ENCODE measurements at places on chromosomes 4 and X.

DNA sequence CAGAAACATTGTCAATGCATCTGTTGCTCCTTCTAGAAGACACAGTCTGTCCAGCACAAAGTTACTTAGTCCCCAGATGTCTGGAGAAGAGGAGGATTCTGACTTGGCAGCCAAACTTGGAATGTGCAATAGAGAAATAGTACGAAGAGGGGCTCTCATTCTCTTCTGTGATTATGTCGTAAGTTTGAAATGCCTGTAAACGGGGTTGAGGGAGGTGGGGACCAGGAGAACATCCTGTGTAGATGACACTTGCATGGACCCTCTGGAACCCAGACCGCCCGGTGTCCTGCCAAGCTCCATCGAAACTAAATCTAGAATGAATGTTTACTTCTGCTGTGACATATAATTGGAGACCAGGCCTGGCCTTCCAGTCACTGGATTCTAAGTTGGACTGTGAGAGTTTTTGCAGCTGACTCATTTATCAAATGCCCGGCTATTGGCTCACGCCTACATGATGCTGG is 45.0 kb upstream of the MSANTD1 start:
- DNase-seq, result no peak

- DNase-seq, result no peak
These were observed 1.5 kb downstream of the P2RY8 start for GRCh38 chrX:1535241-1536041.

GRCh38 chr4:53575552-53575951 is 15.7 kb downstream of the LNX1 start:
- DNase-seq, result no peak

DNA sequence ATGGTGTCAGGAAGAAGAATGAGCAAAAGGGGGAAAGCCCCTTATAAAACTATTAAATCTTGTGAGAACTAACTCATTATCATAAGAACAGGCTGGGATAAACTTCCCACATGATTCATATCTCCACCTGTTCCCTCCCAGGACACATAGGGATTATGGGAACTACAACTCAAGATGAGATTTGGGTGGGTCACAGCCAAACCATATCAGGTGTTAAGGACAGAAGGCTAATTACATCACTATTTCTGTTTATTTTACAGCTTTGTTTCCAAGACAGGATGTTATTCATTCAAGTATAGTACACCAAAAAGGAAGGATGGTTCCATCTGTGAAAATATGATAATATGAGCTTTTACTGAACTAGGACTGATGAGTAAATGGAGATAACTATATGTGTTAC is 63.7 kb upstream of the ARSJ start:
- no peak for DNase-seq

- DNase-seq, result no peak
These were observed 72.7 kb upstream of the BOD1L1 start for GRCh38 chr4:13700021-13700857.

DNA sequence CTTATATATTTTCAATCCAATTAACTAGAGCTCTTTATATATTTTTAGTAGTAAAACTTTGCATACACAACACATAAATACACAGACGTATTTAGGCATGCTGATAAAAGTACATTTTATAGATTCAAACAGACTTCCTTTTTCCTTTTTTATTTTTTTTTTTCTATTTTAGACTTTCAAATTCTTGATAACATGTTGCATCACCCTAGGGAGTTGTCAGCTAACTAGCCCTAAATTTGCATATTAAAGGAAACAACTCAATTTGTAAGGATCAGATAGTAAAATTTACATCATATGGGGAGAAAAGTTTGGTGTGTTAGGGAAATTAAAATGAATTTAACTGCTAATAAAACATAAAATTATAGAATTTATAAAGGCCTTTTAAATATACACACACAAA is 47.4 kb upstream of the APOOL start:
- DNase-seq, result no peak

GRCh38 chrX:87525771-87526229 is 8.2 kb downstream of the KLHL4 start:
- no peak for DNase-seq

- no peak for DNase-seq
These were observed 385.6 kb upstream of the FGF16 start for GRCh38 chrX:77061545-77061944.

DNA sequence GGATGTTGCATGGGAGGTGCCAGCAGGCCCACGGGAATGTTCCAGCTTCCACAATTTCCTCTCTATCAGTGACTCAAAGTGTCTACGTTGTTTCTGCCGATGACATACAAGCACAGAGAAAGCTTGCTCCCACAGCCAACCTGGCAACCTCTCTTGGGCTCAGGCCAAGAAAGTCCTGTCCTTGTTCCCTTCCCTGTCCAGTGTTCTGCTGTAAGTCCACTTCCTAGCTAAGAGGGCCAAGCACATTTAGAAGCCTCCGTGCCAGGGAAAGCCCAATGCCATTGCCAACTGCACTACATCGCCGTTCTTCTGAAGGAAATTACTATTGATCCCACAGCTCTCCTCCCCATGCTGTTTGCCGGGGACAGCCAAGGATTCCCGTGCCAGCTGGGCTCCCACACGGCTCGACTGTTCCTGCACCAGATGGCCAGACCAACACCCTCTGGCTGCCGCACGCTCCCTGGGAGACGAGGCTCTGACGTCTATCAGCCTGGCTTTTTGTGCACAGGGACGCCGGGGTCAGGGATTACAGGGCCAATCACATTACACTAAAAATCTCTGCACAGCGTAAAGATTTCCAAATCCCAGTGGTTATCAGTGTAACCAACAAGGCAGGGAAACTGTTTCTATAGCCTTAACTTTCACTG is 284.0 kb downstream of the BCOR start:
- DNase-seq, result no peak

DNA sequence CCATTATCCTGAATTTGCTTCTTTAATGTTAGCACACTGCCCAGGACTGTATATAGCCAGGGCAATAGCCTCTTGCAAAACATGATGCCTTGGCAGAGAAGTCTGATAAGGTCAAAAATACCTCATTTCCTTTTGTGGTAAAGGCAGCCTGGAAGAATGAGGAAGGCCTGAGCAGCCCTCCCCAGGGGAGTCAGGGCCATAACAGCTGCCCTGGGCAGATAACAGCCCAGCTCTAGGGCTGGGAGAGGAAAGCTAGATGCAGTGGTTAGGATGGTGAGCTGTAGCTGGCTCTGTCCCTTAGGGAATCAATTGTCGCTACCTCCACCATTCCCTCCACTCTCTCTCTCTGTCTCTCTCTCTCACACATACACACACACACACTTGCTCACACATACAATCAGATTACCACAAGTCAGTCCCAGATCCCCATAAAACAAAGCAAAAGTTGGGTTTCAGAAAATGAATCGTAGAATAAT is 29.2 kb downstream of the EFHC2 start:
- DNase-seq, result no peak

GRCh38 chrX:18898492-18898891 is 85.4 kb downstream of the PHKA2 start:
- DNase-seq, result no peak

DNA sequence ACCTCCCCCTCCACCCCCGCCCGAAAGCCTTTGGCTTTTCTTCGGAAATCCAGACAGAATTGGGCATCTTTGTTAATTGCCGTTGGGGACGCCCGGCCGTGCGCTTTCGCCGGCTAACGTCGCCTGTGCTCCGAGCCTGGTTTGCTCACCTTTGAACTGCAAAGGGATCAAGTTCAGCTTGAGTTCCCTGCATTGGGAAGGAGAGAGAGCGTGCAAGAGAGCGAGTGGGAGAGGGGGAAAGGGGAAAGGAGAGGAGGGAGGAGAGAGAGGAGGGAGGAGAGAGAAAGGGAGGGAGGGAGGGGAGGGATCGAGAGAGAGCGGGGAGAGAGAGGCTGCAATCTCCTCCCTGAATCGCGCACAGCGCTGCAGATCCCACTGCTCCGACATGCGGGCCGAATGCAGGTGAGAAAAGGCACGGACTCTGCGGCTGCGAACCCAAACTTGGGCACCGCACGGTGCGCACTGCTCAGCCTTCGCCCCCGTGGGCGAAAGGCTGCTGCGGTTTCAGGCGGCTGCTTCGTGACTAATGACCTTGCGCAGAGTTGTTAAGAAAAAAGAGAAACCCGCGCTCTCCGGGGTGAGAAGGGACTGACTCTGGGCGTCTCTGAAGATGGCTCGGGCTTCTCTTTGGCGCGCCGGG is at the start of gene PCDH7:
PCDH7 (plus strand) TSS at position 349 of the 640 bp plus-strand sequence. CDS start 1,054 bp downstream, outside the sequence.
- DNase-seq, result peak; percentile 49

GRCh38 chrX:151954730-151955129 is 19.7 kb downstream of the GABRE start:
- DNase-seq, result no peak

DNA sequence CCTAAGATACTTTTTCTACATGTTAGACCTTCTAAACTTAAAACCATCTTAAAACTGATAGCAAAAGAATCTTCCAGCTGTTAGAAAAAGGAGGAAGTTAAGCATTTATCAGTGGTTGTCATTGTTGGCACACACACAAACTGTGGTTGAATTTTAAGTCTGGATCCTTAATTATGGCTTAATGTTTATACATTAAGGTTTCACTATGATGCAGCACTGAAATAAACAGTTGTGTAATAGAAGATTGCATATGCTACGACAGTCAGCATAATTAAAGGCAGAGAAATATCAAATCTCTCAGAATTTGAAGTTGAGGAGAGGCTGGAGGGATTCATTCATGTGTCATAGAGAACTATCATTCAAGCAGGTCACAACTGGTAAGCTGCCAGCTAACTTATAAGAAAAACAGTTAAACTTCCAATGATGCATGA is 32.3 kb downstream of the ADGRA3 start:
- DNase-seq, result no peak

GRCh38 chr4:92968556-92968955 is 664.8 kb downstream of the GRID2 start:
- no peak for DNase-seq

GRCh38 chrX:77119706-77120105 is 327.5 kb upstream of the FGF16 start:
- no peak for DNase-seq

GRCh38 chrX:71504346-71504745 is 28.6 kb upstream of the OGT start:
- no peak for DNase-seq

- DNase-seq, result no peak
These were observed 167.9 kb downstream of the COL4A6 start for GRCh38 chrX:108270280-108270679.

- no peak for DNase-seq
These were observed 22.5 kb upstream of the JAKMIP1 start for GRCh38 chr4:6222761-6223292.

DNA sequence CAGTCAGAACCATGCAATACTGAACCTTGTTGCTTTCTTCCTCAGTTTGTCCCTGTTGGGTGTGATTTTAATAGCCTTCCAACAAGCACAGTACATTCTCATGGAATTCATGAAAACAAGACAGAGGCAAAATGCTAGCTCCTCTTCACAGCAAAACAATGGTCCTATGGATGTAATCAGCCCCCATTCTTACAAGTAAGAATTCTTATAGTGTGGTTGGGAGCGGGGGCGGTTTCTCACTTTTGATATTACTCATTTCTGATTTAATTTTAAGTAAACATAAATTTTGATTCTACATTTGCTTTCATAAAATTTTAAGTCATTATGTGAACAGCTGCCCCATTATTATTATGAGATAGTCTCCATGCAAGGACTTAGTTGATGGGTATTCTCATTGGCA is 80.8 kb upstream of the TLR2 start:
- DNase-seq, result no peak

- no peak for DNase-seq
These were observed 775 bp downstream of the AMOT start for GRCh38 chrX:112839856-112840255.

- DNase-seq, result no peak
These were observed 473.0 kb downstream of the SPRY1 start for GRCh38 chr4:123869286-123870215.

GRCh38 chr4:12439633-12440305 is 1011.1 kb upstream of the HS3ST1 start:
- DNase-seq, result no peak

GRCh38 chr4:147833254-147833653 is 101.4 kb downstream of the ARHGAP10 start:
- no peak for DNase-seq

DNA sequence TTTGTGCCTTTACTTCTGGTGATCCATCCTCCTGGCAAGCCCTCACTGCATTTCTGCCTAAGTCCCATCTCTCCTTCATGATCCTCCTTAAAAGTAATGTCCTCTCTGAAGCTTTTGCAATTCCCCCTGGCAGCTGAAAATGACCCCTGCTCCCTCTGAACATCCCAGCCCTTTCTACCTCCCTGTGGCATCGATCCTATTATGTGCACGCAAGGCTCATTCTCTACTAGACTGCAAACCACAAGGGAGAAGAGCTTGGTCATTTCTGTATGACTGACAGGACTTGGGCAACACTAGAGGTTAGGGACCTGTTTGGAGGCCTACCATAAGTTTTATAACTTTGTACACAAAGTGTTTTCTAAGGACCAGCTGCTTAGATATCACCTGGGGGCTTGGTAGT is 50.8 kb upstream of the RAP2C start:
- DNase-seq, result no peak

DNA sequence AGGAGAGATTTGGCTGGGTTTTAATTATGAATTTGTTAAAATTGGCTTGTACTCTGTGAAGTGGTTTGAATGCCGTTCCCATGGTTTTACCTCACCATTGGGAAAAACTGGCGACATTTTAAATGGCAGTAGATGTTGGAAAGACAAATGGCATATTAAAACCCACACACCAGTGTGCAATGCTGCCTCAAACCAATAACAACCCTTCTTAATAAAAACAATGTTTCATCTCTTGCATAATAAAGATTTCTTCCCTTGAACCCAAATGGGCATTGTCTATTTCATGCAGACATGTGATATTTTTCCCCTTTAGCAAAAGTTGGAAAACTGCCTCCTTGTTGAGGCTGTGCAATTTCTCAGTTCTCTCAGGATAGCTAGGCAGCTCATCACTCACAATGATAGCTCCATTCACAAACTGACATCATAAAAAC is 33.7 kb downstream of the GABRB1 start:
- DNase-seq, result no peak

DNA sequence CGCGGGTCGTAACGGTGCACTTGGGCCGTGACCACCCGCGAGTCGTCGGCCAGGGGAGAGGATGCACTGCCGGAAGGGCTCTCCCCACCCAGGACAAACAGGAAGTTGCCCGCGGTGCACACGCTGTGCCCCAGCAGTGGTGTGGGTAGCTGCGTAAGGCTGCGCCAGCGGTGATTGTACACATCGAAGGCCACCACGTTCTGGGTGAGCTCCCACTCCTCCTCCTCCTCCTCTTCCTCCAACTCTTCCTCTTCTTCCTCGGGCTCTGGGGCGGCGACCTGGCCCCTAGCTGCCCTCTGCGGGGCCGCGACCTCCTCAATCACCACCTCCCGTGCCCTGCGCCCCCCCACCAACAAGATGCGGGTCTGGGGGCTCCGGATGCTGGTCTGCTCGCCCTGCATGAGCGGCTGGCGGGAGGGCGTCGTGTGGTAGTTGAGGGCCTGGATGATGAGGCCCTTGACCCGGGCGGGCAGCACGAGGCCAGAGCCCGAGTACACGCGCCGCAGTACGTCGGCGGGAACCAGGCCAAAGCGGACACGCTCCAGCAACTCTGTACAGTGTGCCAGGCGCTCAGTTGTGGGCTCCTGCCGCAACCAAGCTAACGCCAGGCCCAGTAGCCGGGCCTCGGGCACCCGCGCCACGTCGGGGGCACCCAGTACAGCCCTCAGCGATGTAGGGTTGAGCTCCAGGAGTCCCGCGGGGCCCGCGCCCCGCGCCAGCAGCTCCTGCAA is 1.4 kb downstream of the KLHL34 start:
- no peak for DNase-seq

- DNase-seq, result no peak
These were observed 742.3 kb upstream of the POU3F4 start for GRCh38 chrX:82765811-82766210.

- no peak for DNase-seq
These were observed 1.6 kb downstream of the SNX25 start for GRCh38 chr4:185211035-185211434.

GRCh38 chrX:112643721-112644120 is 36.0 kb downstream of the LHFPL1 start:
- no peak for DNase-seq

All from renal cortex interstitium (tissue), 15 donors.